NCI-H2081 treated with DMSO at 0.1 percent for 48 hours (cell line): ENCODE measurements at places on chromosomes 13 and 19.

DNA sequence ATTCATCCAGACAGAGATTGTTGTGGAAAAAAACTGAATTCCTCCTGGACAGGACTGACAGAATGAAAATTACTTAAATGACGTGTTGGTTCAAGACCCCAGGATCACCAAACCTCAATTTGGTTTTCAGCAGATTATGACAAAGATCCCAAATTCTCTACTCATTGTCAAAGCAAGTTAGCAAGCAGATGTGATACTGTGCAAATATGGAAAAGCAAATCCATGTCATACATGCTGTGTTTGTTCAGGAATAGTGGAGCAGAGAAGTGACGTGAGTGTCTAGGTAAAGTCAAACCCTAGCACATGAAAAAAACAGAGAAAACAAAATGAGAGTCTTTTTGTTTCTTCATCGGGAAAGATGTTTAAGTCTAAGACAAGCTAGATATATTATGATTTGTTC, 169.2 kb upstream of the NBEA start:
- no peak for DNase-seq

GRCh38 chr19:1987197-1988187, 28.0 kb downstream of the BTBD2 start:
- DNase-seq, result no peak

- DNase-seq, result no peak
Measured at GRCh38 chr19:31519256-31519655, 170.0 kb upstream of the TSHZ3 start.

DNA sequence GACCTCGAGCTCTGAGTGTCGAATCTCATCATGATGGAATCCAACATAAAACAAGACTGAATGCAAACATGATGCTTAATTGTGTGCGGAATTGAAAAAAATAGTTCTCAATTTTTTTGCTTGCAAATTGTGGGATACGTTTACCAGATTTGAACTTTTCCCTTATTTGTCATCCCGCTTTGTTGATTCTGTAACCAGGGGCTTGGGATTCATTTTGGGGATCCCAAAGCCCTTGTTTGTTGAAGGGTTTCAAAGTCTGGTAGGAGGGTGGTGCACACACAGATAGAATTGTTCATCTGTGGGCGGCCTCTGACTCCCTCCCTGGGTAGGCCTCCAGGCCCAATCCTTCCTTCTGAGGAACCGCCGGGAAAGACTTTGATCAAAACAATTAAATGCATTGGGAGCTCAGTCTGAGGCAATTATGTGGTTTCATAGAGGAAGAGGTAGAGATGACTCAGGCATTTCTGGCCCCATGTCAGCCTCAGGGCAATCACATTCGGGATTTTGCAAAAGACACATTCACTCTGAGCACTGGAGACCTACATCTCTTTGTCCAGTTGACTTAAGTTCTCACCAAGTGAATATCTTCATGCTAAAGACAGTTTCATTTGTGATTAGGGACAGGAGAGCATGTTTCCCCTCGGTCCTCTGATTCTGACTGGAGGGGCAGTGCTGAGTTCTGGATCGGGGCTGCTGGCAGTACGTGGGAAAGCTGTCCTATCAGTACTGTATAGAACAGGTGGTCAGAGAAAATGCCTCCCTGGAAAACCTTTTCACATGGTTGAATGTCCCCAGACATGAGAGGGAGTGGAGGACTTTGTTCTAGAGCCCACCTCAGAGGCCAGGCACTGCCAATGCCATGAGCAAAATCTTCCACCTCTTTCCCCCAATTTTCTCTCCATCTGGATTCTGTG, 27.8 kb upstream of the IGFL4 start:
- no peak for DNase-seq
